ENCODE measurements at places on chromosomes 2 and 18.

DNA sequence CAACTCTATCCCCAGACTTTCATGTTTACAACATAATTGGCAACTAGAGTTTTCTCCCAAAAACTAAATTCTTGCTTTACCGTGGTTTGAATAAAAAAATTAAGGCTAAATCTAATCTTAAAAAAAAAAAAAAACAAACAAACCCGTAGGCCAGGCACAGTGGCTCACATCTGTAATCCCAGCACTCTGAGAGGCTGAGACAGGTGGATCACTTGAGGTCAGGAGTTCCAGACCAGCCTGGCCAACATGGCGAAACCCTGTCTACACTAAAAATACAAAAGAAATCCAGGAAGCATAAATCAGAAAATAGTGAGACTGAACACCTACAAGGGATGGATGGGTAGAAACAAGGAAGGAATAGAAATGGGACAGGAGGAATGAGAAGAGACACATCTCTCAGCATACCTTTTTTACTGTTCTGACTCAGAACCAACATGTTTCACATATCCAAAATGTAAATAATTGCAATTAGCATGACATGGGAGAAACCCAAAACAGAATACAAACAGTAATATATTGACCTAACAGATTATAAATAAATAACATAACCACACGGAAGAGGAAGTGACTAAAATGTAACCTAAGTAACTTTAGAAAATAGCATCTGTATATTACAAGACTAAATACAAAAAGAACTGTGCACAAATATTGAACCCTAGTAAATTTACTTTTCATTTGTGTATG is 17.5 kb downstream of the MGAT4A start:
- DNase-seq = no peak

DNA sequence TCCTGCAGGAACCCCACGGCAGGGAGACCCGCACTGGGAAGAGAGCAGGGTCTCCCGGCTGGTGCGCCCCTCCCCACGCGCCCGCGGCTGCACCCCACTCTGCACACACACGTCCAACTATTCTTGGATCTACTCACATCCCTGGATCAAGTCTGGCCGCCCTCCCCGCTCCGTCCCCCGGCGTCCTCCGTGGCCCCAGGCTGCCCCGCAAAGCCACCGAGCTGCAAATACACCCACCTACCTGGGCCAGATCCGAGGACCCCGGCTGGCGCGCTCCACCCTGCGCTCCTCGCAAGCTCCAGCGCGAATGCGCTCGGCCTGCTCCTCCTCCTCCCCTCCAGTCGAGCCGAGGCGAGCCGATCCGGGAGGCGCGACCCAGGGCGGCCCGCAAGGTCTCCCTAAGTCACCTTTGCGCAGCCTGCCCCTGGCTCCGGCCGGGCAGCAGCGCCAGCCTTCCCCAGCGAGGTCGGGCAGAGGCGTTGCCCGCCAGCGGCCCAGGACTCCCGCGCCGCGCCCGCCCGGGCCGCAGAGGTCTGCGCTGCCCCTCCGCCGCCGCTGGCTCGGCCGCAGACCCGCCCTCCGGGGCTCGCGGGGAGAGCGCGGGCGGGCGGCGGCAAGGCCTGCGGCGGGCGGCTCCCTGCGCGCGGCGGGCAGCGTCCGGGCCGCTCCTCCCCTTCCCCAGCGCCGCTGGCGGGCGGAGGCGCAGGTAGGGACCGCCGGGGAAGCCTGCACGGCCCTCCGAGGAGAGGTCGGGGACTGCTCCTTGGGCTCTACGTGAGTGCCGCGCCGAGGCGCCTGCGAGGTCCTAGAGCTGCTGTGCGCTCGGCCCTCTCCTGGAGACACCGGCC is 126.0 kb downstream of the OSBPL1A start:
- peak; percentile 14 for DNase-seq

DNA sequence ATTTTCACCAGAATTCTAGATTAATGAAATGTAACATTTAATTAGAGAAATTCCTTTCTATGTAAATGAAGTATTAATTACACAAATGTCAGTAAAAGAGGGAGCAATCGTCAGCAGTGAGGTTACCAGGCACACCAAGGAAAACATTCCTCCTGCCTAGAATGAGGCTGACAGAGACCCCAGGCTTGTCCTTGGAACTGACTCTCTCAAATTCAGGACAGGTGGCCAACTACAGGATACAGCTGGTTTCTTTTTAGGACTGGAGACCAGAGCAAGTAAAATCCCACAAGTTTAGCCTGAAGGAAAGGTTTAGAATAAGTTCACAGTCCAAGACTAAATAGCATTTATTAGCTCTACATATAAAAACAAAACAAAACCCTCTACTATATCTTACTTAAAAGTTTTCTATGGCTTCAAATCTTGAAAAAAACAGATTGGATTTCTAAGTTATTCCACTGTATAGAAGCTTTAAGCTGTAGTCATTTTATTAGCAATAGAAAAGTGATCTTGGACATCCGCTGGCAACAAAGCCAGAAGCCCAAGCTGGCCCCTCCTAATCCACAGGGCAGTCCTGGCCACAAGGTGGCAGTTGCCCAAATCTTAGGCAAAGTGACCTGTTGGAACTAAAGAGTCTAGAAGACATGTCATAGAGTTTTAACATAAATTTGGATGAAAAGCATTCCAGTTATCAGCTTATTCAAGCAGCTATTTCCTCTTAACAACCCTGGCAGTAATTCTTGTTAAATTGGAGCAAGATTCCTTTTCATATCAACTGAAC is 81.0 kb downstream of the SP3 start:
- peak; percentile 14 for DNase-seq

- DNase-seq = no peak
These were observed 68.6 kb downstream of the DGKD start for GRCh38 chr2:233422649-233423551.

GRCh38 chr2:101509499-101510284 is 34.8 kb upstream of the RFX8 start:
- no peak for DNase-seq

DNA sequence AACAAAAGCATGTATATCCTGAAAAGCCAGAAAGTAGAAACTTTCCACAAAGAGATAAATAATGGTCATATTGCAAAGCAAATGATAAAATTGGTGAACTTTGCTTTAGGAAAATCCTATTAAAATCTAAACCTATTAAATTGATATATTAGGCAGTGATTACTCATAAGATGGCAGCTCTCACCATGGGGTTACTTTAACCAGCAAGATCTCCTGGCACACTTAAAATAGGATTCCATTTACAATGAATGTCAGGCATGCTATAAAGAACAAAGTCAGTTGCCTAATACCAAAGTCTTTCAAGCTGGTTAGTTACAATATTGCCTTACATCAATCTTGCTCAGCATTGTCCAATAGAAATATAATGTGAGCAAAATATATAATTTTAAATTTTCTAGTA is 816.2 kb downstream of the BCL11A start:
- no peak for DNase-seq

DNA sequence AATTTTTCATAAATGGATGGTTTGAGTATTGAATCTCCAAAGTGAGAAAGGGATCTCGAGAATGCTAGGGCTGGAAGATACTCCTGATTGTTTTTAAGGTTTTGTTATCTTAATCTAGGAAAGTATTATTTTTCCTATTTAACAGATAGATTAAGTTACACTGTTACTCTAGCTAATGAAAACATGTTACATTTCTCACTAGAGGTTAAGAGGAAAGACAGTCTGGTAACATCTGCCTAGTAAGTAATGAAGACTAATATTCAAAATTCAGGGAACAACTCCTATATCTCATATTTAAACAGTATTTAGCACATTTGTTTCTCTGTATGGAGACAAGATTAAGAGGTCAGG is 2.0 kb downstream of the GALNT3 start:
- DNase-seq = no peak

DNA sequence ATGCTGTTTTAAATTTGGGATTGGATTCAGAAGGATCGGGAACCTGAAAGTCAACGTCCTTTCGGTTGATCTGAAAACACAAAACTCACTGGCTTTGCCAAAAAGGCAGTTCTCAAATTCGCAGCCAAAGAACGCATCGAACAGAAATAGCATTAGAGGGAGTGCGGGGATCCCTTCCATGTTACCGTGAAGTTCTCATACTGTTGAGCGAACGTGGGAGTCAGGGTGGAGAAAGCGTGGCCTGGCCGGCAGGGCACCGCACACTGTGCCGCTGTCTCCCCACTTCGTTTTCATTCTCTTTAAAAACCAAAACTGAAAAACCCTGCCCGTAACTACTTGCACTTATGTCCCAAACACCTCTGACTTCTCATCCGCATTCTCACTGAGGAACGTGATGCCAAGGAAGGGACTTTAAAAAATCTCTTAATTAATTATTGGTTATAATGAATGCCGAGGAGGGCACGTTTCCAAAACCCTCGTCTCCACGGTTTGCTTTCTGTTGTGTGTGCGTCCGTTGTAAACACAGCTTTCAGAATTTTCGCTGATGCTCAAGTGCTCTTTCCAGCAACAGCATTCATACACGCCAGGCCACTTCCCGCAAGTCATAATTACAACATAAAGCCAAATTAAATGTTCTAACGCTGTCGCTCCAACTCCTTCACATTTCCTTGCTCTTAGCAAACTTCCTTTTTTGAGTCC is 60.9 kb upstream of the TWIST2 start:
- DNase-seq = no peak

DNA sequence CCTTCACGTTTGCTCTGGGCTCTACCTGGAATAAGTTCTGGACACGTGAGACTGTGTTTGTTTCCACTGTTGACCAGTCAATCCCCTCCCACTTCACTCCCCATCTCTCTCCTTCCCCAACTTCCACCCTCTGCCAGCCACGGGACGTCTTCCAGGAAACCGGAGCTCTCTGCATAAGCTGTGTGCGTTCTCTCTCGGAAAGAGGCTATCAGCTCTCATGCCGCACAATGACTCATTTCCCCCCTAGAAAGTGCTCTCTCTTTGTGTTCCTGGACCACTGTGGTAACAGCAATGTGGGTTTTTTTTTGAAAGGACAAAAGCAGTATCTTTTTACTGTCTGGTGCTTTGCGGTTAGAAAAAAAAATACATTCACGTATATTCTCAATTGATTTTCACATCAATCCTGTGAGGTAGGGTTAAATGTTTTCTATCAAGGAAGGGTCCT is 10.2 kb downstream of the PROKR1 start:
- no peak for DNase-seq

All from HS-5 (cell line).